ENCODE measurements at places on chromosomes 3 and 15.
A peak's percentile ranks its signal among the peaks of the same experiment; 100 is the strongest.

GRCh38 chr3:158420654-158421396 is 150.2 kb upstream of the MLF1 start:
- no peak for DNase-seq

- DNase-seq: no peak
Measured at GRCh38 chr3:159964166-159964973, 24.3 kb upstream of the IL12A start.

GRCh38 chr3:185363662-185364203 is 797 bp downstream of the MAP3K13 start:
- DNase-seq: no peak

DNA sequence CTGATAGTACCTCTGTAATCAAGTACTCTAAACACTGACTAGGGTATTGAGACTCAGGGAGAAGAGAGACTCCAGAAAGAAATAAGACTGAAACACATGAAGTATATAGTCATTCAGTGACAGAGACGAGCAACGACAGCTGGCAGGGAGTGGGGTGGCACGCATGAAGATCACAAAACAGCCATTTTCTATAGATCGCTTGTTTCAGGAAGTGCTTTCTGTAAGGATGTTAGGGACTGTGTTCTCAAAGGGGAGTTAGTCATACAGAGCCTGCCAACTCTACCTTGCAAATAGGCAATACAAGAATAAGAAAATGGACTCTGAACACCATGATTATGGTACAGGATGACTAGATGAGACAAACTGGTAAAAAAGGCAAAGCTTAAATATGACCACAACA is 139.5 kb downstream of the TBL1XR1 start:
- DNase-seq: peak; percentile 15
